ENCODE measurements at places on chromosomes 13 and 19.

GRCh38 chr13:42484386-42484785 is 89.6 kb upstream of the TNFSF11 start:
- no peak for DNase-seq

- no peak for DNase-seq
These were observed 275.6 kb downstream of the KLF5 start for GRCh38 chr13:73334445-73334844.

GRCh38 chr13:66886264-66886663 is 343.9 kb downstream of the PCDH9 start:
- DNase-seq: peak; percentile 8

GRCh38 chr13:101486708-101487437 is 34.4 kb downstream of the ITGBL1 start:
- DNase-seq: no peak
